ENCODE measurements at places on chromosomes 12 and 14.
A peak's percentile ranks its signal among the peaks of the same experiment; 100 is the strongest.

GRCh38 chr14:92987713-92988510 lies 65.0 kb downstream of the CHGA start:
- DNase-seq, result no peak

GRCh38 chr12:6279256-6279628 lies 31.2 kb upstream of the PLEKHG6 start:
- no peak for DNase-seq

DNA sequence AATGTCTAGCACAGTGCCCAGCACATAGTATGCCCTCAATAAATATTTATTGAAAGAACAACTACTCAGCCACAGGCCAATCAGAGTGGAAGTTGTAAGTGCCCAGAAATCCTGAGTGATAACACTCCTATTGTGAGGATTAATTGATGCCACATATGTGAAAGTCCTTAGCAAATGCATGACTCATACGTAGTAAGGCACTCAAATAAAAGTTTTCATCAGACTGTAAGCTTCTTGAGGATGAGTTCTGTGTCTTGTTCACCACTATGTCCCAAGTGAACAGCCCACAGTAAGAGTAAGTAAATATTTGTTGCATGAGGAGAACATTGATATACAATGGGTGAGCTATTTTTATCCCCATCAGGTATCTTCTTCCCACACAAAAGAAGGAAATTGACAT lies 24.7 kb upstream of the ANO6 start:
- no peak for DNase-seq

DNA sequence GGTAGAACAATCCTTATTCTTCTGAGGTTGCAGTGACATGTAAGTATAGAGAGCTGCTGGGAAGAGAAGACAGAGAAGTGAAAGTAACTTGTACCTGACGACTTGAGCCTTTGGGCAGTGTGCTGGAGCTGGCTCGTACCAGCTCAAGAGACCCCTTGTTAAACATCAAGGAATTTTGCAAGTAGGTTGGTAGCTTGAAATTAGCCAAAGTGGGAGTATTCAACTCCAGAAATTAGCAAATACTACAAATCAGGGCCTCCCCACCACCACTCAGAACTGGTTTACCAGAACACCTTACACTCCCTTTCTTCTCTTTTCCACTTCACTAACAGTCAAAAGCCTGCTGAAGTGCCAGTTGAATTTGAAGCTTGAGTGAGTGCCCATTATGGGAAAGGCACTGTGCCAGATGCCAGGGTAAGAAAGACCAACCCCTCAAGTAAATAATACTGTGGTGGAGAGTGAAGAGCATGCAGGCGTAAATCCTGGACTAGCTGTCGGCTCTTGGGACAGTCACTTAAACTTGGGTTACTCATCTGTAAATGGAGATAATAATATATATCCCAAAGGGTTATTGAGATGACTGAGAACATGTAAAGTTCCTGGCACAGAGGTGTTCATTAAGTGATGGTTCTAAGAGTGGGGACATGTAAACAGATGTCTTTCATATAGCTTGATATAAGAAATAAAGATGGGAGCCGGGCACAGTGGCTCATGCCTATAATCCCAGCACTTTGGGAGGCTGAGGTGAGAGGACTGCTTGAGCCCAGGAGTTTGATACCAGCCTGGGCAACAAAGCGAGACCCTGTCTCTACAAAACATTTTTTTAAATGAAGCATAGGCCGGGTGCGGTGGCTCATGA lies 27.0 kb upstream of the EID3 start:
- DNase-seq, result no peak

DNA sequence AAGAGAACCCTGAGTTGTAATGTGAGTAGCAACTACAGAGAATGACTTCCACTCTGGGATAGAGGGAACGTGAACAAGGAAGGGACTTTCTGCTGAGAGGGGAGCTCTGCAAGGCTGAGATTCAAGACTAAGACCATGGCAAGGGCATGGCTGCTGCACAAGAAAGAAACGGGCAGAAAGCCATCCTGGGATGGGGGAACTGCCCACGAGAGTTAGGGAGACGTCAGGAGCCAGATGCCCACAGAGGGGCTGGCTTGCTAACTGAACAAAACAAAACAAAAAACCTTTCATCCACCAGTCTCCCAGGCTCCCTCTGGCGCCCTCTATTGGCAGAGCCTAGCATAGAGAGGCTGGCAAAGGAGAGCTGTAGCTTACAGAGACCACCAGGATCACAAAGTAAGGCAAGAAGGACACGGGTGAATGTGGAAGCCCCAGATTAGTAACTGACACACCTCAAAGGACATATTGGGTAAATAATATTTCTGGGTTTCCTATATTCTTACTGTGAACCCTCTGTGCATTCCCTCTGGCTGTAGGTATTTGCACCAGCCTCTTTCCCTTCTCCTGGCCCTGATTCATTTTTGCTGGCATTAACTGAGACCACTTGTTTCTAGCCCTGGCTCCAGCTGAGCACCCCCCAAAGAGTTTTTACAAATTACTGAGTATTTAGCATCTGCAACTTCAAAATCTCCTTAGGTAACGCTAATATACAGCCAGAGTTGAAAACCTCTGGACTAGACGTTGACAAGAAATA lies 338.3 kb downstream of the EMP1 start:
- DNase-seq, result peak; percentile 6

- DNase-seq, result no peak
Measured at GRCh38 chr14:68195126-68195525, 375.5 kb downstream of the RAD51B start.

- DNase-seq, result no peak
Measured at GRCh38 chr12:111730420-111730819, 36.3 kb upstream of the ALDH2 start.

- no peak for DNase-seq
Measured at GRCh38 chr12:4817880-4818279, 91.8 kb upstream of the KCNA1 start.

DNA sequence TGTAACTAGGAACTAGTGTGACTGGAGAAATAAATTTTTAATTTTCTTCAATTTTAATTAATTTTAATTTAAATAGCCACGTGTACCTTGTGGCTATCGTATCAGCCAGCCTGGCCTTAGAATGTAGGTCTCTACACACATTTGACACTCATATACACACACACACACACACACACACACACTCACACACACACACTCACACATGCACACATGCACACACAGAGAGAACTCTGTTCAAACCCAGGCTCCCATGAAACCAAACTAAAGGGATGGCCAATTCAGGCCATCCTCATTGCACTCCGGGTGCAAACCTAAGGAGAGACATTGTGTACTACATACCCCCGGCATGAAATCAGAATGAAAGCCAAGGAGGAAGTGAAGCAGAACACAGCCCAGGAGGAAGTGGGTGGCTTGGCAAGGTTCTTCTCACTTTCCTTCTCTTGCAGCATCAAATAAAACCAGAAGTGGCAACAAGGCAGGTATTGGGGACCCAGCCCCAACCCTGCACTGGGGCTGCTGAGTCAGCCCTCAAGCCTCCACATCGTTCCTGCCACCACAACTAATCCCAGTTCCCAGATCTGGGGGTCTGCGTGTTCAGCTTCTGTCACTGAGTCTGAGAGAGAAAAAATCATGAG lies 26.2 kb upstream of the CHPT1 start:
- DNase-seq, result peak; percentile 67
